NCI-H1092 treated with DMSO at 0.1 percent for 48 hours (cell line): ENCODE measurements at places on chromosomes 7 and 10.

DNA sequence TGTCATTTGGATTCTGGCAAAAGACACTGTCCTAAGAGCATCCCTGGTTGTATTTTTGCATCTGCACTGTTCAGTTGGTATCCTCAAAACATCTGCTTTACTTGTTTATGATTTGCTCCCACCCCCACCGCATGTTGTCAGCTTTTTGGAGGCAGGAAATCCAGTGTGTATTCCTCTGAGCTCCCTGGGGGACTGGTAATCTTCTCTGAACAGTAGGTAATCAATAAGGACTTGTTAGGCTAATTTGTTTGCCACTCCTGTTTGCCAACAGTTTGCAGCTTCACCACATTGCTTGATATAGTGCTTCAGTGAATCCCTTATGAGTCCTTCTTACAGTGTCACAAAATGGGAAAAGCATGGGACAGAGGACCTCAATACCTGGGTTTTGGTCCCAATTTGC lies 49.1 kb downstream of the FEZF1 start:
- DNase-seq: no peak

DNA sequence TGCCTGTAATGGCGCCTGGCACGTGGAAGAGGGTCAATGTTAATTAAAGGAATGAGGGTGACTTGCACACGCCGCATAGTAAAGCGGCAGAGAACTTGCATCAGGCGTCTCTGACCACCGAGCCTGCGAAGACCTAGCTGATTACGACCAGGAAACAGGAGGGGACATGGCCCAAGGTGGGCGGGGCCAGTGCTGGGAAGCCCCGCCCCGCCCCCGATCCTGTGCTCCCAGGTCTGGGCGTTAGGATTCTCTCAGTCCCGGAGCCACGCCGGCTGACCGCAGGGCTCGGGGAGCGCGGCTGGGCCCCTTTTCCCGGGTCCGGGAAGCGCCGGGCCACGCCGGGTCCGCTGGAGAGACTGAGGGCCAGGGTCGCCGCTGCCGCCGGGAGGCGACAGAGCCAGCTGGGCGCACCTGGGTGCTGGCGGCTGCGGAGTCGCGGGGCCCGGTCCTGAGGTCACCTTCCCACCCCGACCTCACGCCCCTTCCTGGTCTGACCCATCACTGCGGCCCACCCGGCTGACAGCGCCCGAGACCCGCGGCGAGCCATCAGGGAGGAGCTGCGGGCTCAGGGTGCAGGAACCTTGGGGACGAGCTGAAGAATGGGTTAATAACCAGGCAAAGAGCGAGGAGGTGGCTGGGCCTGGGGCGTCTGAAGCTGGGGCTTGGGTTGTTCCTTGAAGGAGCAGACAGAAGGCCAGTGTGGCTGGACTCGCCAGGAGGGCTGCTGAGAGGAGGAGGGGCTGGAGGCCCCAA lies 23.0 kb upstream of the GRID1 start:
- no peak for DNase-seq

- DNase-seq: peak; percentile 91
Observed at GRCh38 chr7:26060733-26061677, 91.0 kb upstream of the NFE2L3 start.

DNA sequence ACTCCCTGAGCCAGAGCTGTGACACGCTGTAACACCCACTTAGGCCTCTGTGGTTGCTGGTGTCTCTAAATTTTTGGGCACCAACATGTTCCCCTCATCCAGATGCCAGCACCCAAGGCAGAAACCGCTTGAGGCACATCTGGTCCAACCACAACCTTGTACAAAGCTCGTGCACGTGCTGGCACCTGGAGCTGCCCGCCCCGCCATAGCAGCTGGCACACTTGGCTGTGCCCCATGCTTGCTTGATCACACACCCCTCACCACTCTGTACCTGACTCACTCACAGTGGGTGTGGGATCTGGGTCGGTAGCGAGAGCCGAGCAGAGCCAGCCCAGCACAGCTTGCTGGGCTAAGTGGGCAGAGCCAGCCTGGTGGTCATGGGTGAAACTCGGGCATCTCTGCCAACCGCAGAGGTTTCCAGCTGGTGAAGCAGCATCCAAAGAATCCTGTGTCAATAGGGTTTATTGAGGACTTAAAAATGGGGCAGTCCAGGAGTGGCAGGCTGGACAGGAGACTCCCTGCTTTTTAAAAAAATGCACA lies 1210.4 kb downstream of the TYW1 start:
- DNase-seq: no peak

GRCh38 chr10:71372882-71373495 lies 23.7 kb upstream of the CDH23 start:
- no peak for DNase-seq

GRCh38 chr10:117169480-117169879 lies 27.8 kb upstream of the KCNK18 start:
- DNase-seq: no peak

- DNase-seq: no peak
Observed at GRCh38 chr7:30911561-30911969, at the start of gene AQP1. Gene AQP1 (plus strand): TSS chr7:30911853. CDS start chr7:30911910, 57 bp downstream.

DNA sequence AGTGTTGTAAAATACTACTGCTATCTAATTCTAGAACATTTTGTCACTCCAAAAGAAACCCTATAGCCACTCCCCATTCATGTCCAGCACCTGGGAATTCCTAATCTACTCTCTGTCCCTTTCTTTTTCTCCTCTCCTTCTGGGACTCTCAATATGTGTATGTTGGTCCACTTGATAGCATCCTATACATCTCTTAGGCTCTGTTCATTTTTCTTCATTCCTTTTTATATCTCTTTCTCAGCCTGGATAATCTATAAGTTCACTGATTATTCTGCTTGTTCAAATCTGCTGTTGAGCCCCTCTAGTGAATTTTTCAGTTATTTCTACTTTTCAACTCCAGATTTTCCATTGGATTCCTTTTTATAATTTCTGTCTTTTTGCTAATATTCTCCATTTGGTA lies 108.6 kb downstream of the CCDC3 start:
- DNase-seq: no peak

DNA sequence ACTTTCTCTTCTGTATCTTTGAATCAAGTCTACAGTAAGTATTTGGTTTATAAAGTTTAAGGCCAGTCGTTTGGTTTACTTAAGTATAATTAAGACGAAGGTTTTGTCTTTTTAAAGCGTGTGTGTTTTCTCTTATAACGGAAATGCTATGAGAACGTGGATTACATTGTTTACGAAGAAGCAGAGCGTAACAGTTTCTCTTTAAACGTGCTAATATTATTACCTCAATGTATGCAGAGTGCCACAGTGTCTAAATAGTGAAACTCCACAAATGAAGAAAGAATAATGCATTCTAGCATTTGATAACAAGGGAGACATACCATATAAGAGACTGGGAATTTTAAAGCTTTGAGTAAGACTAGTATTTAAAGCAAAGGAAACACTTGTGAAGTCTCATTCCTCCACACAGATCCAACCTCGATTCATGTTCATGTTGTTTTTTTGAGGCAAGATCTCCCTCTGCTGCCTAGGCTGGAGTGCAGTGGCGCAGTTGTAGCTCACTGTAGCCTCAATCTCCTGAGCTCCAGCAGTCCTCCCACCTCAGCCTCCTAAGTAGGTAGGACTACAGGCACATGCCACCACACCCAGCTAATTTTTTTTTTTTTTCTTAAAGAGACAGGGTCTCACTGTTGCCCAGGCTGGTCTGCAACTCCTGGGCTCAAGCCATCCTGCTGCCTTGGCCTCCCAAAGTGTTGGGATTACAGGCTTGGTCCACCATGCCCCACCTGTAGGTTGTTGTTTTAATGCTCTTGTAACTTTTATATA lies 75.1 kb downstream of the ANKRD61 start:
- DNase-seq: no peak

- no peak for DNase-seq
Observed at GRCh38 chr7:31702354-31702753, 15.3 kb downstream of the PPP1R17 start.
